ENCODE measurements at places on chromosomes 1 and 21. TPM values are rescaled to one million over a fixed set of nuclear protein-coding genes. Genes with fewer than 3 reads are reported as not detected.

GRCh38 chr21:31798842-31799704 is 67.2 kb upstream of the SCAF4 start:
- DNase-seq, result no peak

DNA sequence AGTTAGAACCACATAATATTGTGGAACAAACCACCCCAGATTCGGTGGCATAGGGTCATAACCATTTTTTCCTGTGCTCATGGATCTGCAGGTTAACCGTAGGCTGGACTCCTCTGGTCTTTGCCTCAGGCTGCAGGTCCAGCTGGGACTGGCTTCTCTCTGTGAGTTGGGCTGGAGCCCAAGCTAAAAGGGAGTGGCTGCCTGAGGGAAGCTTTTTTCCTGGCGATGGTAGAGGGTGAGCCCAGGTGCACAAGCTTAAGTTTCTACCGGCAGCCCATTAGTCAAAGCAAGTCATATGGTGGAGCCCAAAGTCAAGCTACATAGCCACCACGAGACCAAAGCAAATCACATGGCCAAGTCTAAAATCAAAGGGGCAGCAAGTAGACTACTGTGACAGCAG is 13.8 kb downstream of the EPHX4 start:
- DNase-seq, result no peak

DNA sequence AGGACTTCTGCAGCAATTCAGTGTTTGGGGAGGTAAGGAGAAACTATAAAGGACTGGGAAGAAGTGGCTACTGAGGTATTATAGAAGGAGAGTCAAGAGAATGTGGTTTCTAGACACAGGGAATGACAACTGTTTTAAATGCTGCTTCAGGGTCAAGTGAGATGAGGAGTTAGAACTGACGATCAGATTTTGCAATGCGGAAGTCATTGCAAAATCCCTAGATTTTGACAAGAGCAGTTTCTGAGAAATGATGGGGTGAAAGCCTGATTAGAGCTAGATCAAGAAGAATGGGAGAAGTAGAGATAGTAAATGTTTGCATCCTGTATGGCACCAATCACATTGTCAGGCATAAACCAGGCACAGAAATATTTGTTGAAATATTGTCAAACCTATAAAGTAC is 4.7 kb upstream of the TSNAX start:
- no peak for DNase-seq

DNA sequence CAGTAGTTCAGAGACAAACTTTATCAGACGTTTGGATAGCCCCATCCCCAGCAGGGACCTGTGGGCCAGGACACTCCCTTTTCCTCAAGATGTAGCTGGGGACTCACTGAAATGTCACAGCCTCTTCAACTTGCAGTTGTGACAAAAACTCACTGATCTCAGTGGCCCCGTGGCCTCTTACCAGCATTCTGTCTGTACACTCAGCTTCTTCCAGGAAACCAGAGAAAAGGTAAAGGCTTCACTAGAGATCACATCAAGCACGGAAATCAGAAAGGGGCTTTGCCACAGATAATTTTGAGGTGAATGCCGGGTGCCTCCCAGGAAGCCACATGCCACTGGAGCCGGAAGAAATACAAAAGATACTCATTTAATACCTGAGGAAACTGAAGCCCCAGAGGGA is 122.2 kb downstream of the CCDC185 start:
- DNase-seq, result no peak

- DNase-seq, result no peak
These were observed 1.2 kb upstream of the PGBD5 start for GRCh38 chr1:230427094-230427876.

DNA sequence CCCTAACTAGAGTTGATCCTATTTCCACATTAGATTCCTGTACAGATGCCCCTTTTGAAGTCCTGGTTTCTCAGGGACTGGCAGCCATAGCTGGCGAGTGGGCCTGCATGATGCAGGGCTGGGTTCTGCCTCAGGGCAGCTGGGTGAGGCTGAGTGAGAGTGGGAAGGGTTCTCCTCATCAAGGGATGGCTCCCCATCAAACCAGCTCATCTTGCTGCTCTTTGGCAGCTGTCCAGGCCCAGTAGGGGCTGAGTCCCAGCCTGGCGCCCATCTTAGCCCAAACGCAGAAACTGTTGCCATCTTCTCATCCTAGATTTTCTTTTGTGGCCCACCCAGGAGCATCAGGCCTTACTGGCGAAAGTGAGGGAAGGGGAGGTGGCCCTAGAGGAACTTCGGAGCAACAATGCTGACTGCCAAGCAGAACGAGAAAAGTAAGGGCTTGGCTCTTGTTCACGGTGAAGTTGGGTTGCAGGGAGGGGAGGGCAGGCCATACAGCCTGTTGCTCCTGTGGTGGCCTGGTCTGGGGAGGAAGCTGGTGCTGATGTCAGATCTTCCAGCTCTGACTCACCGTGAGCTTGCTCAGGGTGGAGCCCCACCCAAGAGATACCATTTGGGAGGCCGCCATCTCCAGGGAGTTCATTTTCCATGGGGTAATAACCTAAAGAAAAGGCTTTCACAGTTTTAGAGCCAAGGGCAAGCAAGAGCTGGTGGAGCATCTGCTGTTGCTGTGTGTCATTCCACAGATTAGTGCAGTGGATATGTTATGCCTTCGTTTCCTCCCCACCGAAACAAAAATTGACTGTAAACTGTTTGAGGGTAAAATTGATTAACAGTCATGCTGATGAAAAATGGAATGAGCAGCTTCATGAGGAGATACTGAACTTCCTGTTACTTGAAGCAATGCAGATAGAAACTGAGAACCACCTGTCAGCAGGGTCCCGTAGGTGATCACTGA is 34.7 kb downstream of the TUFT1 start:
- no peak for DNase-seq

DNA sequence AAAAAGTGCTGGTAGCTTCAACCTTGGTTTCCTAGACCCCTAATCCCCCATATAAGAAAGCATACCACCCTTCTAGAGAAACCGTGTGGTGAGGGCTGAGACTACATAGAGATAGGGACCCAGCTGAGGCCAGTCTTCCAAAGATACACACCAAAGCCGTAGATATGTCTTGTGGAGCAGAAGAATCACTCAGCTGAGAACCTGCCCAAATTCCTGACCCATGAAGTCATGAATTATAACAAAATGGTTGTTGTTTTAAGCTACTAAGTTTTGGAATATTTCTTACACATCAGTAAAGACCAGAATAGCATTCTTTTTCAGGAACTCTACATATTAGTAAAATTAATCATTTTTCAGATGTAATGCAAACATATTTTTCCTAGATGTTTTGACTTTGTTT is 3.3 kb upstream of the SNRPE start:
- no peak for DNase-seq

DNA sequence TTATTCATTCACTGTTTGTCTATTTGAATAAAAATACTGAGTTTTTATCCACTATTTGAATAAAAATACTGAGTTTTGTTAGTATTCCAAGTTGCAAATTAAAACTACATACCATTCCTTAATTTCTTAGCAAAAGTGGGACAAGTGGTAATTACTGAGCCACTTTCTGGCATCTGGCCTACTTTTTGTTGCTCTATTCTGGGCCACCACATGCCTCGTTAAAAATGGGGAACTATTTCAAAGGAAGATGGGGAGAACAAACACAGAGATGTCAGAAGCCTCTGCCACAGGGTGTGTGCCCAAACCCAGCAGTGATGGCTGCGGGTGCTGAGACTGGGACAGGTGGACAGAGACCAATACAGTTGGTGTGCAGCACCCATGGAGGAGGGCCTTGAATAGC is 14.6 kb downstream of the PIGP start:
- DNase-seq, result no peak

- DNase-seq, result no peak
These were observed 9.4 kb downstream of the LAPTM5 start for GRCh38 chr1:30748098-30748698.

GRCh38 chr1:241551759-241552638 is 19.8 kb downstream of the KMO start:
- DNase-seq, result no peak

Gene SLC6A17
- total RNA-seq, result 0.05 TPM

Gene SYCP1
- not detected for total RNA-seq

Gene PLA2G2C
- total RNA-seq, result not detected

Gene CIART
- 2.4 TPM for total RNA-seq

Gene LCE1E
- total RNA-seq, result not detected
